ENCODE measurements at places on chromosomes 3 and 15.
A peak's percentile ranks its signal among the peaks of the same experiment; 100 is the strongest.

DNA sequence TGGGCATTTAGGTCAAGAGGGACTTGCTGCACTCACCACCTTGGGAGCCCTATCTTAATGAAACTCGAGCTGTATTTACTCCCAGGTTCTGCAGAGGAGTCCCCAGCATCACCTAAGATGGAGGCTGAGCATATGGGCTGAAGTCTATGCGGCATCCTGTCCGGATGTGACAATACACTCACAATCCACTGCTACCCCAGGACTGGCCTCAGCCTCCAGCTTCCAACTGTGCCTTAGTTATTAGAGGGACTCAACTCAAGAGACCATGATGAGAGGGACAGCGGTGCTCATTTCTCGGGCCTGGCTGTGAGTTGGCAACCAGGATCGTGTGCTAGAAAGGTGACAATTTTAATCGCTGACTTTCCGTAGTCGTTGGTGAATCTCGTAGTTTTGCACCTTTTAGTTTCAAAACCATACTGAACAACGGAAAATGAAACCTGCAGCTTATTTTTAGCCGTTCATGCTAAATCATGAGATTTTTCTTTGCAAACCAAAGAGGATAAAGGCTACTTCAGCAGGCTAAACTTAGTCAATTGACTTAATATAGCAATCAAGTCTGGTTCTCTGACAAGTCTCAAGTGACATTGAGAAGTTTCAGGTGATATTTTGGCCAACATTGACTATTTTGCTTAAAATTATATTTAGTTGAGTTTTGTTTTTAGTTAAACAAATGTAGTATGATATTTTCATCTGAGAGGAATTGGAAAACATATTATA lies 11.1 kb downstream of the ZBTB38 start:
- DNase-seq: no peak

DNA sequence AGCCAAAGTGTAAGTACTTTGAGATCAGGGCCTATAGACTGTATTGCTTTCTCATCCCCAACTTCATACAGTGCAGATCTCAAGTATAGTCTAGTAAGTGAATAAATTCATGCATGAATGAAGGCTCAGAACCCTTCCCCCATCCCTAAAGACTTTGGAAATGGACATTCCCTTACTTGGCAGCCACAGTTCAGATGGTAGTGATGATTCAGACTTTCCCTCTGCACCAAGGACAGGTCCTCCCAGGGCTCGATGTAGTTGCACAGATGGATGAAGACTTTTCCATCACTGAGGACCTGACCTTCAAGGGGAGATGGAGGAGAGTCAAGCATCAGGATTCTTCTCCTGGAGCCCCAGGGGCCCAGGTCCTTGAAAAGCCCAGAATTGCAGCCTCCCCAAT lies 4.6 kb downstream of the TIMP4 start:
- no peak for DNase-seq

DNA sequence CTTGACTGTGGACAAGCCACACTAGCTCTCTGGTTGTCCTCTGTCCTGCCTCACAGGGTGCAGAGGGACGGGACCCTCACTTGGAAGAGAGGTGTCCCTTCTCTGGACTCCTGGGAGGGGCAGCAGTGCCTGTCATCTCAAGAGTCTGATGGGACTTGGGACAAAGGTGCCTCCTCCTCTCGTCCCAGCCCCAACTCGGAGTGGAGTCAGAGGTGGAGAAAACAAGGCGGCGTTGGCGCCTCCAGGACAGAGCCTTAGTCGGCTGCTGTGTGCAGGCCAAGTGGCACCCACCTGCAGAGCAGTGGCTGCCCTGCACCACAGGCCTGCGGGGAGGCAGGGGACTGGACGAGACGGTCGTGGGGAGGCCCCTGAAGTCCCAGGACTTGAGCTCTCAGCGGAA lies 9.4 kb upstream of the SEC13 start:
- no peak for DNase-seq

GRCh38 chr3:53153980-53154379 lies 7.0 kb upstream of the PRKCD start:
- no peak for DNase-seq

DNA sequence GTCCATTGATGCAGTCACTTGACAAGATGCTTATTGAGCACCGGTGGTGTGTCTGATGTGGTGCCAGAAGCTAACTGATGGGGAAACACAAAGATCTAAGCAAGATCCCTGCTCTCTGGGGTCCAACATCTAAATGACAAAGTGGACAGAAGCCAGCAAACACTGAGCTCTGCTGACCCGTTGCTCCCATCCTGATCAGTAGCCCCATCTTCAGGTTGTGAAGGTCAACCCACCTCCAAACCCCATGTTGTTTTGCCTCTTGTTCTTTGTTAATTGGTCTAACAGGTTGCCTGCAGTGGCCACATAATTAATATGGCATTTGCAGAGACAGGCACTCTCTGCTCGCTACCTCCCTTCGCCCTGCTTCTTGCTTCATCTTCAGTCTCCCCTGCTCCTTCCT lies 21.5 kb upstream of the GLCE start:
- DNase-seq: no peak

DNA sequence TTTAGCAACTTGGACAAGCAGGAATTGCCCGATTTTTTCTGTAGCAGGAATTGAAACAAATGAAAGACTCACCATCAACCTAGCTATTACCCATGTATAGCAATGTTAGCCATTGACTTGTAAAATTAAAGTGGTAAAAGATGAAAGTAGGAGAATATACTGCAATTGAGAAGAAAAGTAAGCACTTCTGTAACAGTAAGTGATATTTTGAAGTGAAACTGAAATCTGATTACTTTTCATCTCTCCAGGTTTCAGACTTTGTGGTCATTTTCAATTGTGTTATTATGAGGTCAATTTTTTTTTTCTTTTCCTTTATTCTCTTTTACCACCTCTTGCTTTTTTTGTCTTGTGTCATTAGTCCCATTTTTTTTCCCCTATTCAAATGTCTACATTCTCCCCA lies 1078.2 kb downstream of the ZPLD1 start:
- no peak for DNase-seq

- DNase-seq: no peak
Measured at GRCh38 chr3:178246004-178246403, 290.2 kb upstream of the KCNMB2 start.

GRCh38 chr3:189494632-189495031 lies 136.6 kb upstream of the TP63 start:
- DNase-seq: no peak

GRCh38 chr15:66921319-66921915 lies 144.0 kb upstream of the SMAD3 start:
- peak; percentile 54 for DNase-seq

DNA sequence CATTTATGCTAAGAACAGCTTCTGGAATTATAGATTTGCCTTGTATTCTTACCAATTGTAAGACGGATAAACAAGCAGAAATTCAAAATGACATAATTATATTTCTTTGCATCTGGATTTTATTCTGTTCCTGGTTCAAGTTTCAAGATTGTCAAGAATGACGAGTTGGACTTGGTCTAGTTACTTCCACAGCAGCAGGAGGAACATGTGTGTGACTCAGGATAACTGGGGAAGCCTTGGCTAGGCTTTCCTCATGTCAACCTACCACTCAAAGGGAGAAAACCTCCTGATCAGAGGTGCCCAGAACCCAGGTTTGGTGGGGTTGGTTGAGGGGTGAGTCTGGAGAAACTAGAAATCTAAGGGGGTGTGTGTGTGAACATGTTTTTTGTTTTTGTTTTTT lies 259.7 kb downstream of the SOX2 start:
- DNase-seq: no peak

DNA sequence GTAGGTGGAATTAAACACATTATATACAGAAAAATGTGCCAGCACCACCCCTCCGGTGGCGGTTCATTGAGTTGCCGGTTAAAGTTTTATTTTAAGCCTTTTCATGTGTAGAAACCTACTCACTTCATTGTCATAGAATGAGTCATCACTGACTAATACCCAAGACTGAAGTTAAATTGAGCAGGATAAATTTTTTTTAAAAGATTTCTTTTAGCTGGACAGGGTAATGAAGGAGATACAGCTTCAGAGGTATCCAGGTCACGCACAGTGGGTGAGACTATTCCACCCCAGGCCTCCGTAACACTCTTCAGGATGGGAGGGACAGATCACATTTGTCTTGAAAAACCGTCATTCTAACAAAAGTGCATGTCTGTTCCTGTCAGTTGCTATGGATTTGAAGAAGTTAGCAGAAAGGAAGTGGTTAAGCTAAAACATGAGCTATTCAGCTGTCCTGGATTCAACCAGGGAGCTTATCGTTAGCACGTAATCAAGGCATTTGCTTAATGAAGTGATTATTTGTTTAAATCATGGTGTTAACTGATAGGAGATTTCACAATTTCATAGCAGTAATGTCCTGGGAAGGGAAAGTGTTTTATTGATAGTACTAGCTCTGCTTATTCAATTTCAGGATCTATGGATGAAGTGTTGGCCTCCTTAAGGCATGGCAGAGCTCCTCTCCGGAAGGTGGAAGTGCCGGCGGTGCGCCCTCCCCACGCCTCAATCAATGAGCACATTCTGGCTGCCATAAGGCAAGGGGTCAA lies 23.4 kb downstream of the WHAMM start:
- DNase-seq: no peak

DNA sequence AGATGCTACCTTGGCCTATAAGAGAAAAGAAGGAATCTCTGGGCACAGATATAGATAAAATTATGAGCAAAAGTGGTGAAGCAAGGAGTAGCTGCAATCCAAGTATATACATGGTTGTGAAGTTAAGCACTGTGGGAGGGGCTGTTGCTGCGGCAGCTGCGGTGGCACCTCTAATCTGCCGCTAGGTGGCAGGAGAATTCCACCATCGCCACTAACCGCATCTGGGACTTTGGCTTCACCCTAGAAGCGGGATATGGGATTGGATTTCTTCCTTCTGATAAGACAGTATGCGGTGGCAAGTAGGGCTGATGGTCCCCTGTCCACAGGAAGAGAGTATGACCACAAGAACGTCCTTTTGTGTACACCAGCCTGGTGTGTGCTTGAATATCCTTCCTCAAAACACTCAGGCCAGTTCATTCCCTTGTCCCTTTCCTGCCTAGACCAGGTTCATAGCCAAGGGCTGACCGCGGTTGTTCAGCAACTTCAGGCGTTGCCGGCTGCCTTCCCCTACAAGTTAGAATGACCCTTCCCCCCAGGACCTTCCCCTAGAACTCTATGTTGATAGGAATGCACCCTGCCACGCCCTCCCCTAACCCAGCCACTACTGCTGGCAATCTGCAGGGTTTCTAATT lies 5.1 kb downstream of the MAGEL2 start:
- DNase-seq: peak; percentile 63

GRCh38 chr15:60479361-60480110 lies 594 bp upstream of the ICE2 start:
- no peak for DNase-seq

GRCh38 chr3:67557848-67558355 lies 96.5 kb downstream of the SUCLG2 start:
- no peak for DNase-seq

GRCh38 chr3:132879656-132880055 lies 157.4 kb upstream of the NPHP3 start:
- DNase-seq: no peak

GRCh38 chr3:60036803-60037202 lies 987.0 kb upstream of the CFAP20DC start:
- DNase-seq: no peak

DNA sequence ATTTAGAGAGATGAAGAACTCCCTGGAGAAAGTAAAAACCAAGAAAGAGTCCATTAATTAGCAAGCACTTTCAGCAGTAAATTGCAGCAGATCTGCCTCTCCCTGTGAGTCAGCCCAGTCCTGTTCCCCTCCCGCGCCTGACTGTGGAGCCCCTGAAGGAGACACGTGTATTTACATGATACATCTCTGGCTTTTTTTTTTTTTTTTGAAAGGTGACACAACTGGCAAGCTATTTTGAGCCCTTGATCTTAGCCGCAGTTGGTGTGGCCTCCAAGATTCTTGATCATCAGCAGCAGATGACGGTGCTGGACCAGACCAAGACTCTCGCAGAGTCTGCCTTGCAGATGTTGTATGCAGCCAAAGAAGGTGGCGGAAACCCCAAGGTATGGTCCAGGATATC lies 271.8 kb upstream of the TPM1 start:
- no peak for DNase-seq

DNA sequence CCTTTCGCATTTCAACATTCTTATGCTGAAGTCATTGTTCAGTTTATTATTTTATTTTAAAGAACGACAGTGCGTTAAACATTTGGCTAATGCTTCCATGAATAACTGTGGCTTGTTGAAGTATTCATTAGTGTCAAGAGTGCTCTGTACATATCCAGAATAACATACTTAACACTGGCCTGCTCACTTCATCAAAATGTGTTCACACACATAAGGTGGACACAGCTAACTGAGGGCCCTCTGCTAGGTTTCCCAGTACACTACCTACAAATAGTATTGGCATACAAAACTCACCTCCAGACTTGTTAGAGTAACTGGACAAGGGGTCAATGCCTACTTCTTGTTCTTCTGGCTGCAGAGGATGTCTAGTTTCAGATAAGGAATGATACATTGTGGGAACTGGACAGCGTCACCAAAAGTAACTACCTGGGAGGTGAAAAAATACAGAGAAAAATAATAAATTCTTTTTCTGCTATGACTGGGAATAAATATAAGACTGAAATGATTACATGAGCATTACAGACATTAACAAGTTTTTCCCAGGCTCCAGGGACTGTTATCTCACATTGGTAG lies 234.2 kb downstream of the TBC1D5 start:
- no peak for DNase-seq

DNA sequence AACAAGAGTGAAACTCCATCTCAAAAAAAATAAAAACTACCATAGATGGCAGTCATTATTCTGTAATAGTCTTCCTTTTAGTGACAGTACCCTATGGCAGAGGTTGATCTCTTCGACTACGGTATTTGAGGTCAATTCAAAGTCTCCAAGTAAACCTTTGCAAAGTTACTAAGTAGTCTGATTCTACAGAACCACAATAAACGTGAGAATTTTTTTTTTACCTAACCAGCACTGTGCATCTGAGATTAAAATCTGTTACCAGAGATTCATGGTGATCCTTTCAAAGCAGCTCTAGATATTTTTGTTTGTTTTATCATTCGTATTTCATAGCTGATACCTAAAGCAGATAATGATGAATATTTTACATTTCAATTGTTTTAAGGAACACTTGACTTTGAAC lies 86.6 kb upstream of the CHD2 start:
- no peak for DNase-seq

- DNase-seq: peak; percentile 92
Measured at GRCh38 chr3:141412936-141413354, 44.6 kb downstream of the ZBTB38 start.

All from globus pallidus (tissue), 1 donor.